A549 treated with ZK216348 at 1 μM for 4 hours (cell line): ENCODE measurements at places on chromosomes 7 and 10. TPM values are rescaled to one million over a fixed set of nuclear protein-coding genes. Genes with fewer than 3 reads are reported as not detected.

The EVX1 gene
- 0.14 to 0.19 TPM (median 0.15 TPM) in 3 of 5 replicates, not detected in the others for total RNA-seq

The TAS2R3 gene
- not detected in 5 replicates for total RNA-seq

The RADIL gene
- 0.62 to 2.3 TPM (median 2.0 TPM) in 5 replicates for total RNA-seq

The TAS2R5 gene
- 0.33 to 0.65 TPM (median 0.47 TPM) in 4 of 5 replicates, not detected in the other for total RNA-seq

The FRAT1 gene
- 0.74 to 2.5 TPM (median 1.8 TPM) in 5 replicates for total RNA-seq

The UPP1 gene
- 50.1 to 93.1 TPM (median 88.4 TPM) in 5 replicates for total RNA-seq

The CCL24 gene
- total RNA-seq, result not detected in 5 replicates

The NPC1L1 gene
- 0.06 to 0.14 TPM (median 0.08 TPM) in 5 replicates for total RNA-seq

The NXPH1 gene
- not detected in 5 replicates for total RNA-seq

The SORBS1 gene
- 0.52 to 0.71 TPM (median 0.60 TPM) in 5 replicates for total RNA-seq

The CLRN3 gene
- not detected in 5 replicates for total RNA-seq

The PON3 gene
- total RNA-seq, result 33.5 to 45.3 TPM (median 34.6 TPM) in 5 replicates

The ABCA13 gene
- 0.05 to 0.07 TPM in 2 of 5 replicates, not detected in the others for total RNA-seq

The GRID2IP gene
- total RNA-seq, result not detected in 5 replicates

The GBF1 gene
- 16.8 to 30.0 TPM (median 26.1 TPM) in 5 replicates for total RNA-seq

The MMRN2 gene
- total RNA-seq, result 0.57 to 1.4 TPM (median 1.0 TPM) in 5 replicates

The CALML3 gene
- total RNA-seq, result not detected in 5 replicates

The HOXA5 gene
- total RNA-seq, result 3.2 to 7.3 TPM (median 5.8 TPM) in 5 replicates

The ZNF655 gene
- 47.7 to 58.6 TPM (median 53.0 TPM) in 5 replicates for total RNA-seq

The ADIRF gene
- not detected in 5 replicates for total RNA-seq

The GIMAP1 gene
- total RNA-seq, result not detected in 5 replicates

The PKD2L1 gene
- total RNA-seq, result 0.06 to 0.12 TPM in 2 of 5 replicates, not detected in the others

The NUTM2B gene
- total RNA-seq, result 0.37 to 0.55 TPM (median 0.52 TPM) in 4 of 5 replicates, not detected in the other

The HOXA1 gene
- 2.7 to 4.7 TPM (median 3.8 TPM) in 5 replicates for total RNA-seq

The EBF3 gene
- total RNA-seq, result 0.11 to 0.20 TPM (median 0.14 TPM) in 5 replicates

The ADRB1 gene
- total RNA-seq, result 0.70 to 1.4 TPM (median 1.2 TPM) in 5 replicates

The HTR5A gene
- total RNA-seq, result not detected in 5 replicates
